Activated naive CD4-positive, alpha-beta T cell treated with anti-CD3 and anti-CD28 coated beads, Interleukin-2, amount 50 U/mL, for 72 hours (primary cell): ENCODE measurements at places on chromosomes 13 and 19.
A peak's percentile ranks its signal among the peaks of the same experiment; 100 is the strongest.

- DNase-seq = no peak
These were observed 34.8 kb downstream of the IL12RB1 start for GRCh38 chr19:18051887-18052286.

GRCh38 chr19:55080121-55080967 lies 4.7 kb downstream of the EPS8L1 start:
- DNase-seq = peak; percentile 70

DNA sequence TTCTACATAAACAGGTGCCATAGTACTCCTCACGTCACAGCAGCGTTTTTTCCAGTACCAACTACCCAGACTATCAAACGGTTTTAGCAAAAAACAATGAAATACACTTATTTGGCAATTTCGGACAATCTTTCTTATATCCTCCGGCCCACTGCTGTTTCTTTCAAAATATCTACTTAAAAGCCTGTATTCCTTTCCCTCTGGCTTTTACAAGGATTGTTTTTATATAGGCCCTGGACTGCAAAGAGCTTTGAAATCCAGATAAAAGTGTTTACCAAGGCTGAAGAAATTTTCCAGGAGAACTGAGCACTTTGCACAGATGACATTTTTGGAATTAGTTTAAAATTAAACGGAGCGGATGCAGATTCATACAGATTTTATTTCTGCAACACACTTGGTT lies 255.9 kb upstream of the STARD13 start:
- DNase-seq = no peak

DNA sequence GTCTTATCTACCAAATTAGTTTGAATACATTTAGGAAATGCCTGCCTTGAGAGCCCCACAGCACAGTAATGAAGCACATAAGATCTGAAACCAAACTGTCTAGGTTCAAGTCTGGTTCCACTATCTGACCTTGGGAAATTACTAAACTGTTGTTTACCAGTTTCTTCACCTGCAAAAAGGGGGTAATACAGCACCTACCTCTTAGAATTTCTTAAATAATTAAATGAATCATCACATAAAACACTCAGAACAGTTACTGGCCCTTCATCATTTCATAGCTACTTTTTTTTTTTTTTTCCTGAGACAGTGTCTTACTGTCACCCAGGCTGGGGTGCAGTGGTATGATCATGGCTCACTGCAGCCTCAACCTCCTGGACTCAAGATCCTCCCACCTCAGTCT lies 59.6 kb downstream of the USP12 start:
- no peak for DNase-seq

DNA sequence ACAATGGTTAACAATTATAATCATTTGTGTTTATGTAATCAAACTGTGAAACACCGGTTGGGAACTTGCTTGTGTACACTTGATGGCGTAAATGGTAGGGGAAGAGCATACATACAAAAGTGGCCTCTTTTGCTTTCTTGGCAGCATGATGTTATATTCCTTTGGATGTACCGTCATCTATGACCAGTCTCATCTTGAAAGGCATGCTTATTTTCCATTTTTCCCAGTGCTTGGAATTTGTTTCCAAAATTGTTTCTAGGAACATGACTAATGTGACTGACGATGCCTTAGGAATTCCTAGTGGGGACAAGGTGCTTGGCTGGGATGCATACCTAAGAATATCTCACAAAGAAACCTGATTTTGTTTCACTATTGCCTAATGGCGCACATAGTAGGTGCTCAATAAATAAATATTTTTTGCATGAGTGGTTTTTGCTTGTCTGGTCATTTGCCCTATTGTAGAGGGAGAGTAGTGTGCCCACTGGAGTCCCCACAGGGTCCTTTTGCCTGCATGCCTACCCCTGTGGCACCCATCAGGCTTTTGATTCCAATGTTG lies 45.5 kb downstream of the SAE1 start:
- no peak for DNase-seq

DNA sequence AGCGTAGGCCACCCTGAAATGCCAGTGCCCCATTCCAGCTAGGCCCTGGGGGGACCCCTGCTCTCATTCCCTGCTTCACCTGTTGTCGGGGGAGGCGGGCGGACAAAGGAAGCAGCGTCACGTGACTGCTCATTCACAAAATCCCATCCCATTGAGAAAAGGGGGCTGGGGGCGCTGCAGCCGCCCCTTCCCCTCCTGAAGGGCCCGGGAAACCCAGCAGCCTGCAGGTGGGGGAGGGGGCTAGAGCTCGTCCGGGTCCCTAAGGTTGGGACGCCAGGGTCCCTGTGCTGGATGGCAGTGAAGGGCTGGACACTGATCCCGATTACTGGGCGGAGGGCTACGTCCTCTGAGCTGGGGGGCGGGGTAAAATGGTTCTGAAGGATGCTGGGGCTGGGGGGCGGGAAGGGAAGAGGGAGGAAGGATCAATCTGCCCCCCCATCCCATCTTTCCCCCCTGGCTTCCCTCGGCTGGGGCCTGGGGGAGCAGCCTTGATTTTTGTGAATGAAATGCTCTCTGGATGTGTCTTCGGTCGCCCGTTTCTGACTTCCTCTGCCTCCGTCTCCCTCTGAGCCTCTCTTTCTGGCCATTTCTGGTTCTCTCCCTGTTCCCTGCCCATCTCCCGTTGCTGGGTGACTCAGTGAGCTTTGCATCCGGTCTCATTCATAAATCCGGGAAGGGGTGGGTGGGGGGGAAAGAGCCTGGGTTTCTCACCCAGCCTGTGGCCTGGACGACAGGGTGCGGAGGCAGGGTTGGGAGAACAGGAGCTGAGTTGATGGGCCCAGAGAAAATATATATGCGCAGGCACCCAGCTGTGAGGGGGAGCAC lies 816 bp downstream of the SPRED3 start:
- DNase-seq = no peak

- no peak for DNase-seq
These were observed 45.3 kb upstream of the VSTM2B start for GRCh38 chr19:29480507-29480906.

- DNase-seq = no peak
These were observed 23.3 kb downstream of the EXOSC8 start for GRCh38 chr13:37023871-37024270.

GRCh38 chr13:27131906-27132305 lies 39.7 kb downstream of the USP12 start:
- no peak for DNase-seq
